NCI-H187 (cell line): ENCODE measurements at places on chromosomes 1 and 21.

DNA sequence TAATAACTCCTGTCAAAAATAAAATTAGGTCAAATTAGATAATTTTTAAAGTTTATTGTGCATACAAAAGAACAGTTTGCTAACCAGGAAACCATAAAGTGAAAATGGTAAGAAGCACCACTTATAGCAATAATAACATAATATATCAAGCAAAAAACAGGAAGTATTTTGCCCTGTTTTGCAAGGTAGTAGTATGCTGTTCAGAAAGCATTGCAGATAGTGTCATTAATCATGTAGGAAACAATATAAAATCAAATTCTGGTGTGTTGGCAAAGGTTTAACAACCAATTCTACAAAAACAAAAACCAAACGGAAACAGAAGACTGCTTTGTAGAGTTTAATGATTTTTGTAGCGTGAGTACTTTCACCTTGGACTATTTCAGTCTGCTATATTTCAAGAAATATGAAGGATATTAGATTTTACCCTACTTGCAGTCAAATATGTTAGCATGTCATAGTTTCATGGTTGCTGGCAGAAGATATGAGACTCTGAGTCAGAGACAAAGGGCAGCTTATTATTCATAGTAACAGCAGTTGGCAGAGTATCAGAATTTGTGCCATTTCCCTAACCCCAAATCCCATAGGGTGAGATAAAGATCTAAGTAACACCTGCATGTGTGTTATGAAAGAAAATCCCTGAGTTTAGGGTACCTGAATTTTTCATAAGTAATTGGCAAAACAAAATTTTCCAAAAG is 729.0 kb upstream of the BRINP3 start:
- no peak for DNase-seq

- no peak for DNase-seq
Measured at GRCh38 chr21:41749286-41749685, 17.6 kb downstream of the RIPK4 start.

- no peak for DNase-seq
Measured at GRCh38 chr1:22688466-22688865, 22.2 kb upstream of the EPHB2 start.

- DNase-seq: no peak
Measured at GRCh38 chr1:11772458-11772857, 10.5 kb downstream of the C1orf167 start.

- no peak for DNase-seq
Measured at GRCh38 chr1:202016811-202017748, 6.7 kb downstream of the ELF3 start.

GRCh38 chr1:210754878-210755665 is 378.9 kb downstream of the KCNH1 start:
- no peak for DNase-seq

- DNase-seq: no peak
Measured at GRCh38 chr1:32249831-32250525, 1.1 kb upstream of the LCK start.

GRCh38 chr1:66535061-66535460 is 1.1 kb downstream of the SGIP1 start:
- no peak for DNase-seq

- no peak for DNase-seq
Measured at GRCh38 chr1:117598489-117598888, 7.4 kb upstream of the TENT5C start.

- DNase-seq: no peak
Measured at GRCh38 chr1:210624722-210625121, 296.0 kb downstream of the HHAT start.

- no peak for DNase-seq
Measured at GRCh38 chr1:6803357-6803756, 18.1 kb downstream of the CAMTA1 start.

- no peak for DNase-seq
Measured at GRCh38 chr21:15039607-15040299, 25.0 kb downstream of the NRIP1 start.

DNA sequence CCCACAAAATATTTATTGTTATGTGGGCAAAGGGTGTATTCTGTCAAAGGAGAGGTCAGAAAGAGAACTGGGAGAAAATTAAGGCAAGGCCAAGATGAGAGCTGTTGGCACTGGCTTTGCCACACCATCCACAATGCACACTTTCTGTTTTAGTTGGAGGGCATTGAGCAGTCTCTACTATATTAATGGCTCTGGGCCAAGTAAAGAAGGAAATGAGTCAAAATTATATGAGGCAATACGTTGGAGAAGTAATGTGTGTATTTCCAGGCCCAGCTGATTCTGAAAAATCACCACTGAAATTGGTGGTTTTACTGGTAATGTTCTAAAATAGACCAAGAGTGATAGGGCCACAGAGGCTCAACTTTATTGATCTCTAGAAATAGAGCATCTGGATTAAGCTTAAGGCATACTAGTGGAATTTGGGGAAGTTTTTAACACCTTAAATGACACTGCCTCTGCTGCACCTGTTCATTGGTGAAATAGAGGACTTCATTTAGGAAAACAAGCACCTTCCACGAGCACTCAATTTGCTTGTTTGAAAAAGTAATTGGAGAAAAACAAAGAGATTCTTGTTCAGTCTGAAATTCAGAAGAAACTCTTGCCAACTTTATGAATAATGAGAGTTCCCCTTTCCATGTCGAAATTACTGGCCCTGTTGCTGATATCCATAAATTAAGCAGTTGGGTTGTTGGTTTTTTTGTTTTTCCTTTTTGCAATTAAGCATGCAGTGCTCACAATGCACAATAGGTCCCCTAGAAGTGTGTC is 424.9 kb downstream of the ADGRL2 start:
- no peak for DNase-seq

GRCh38 chr1:174965362-174966007 is 34.3 kb upstream of the CACYBP start:
- no peak for DNase-seq

GRCh38 chr21:40564318-40564717 is 282.6 kb downstream of the DSCAM start:
- no peak for DNase-seq

GRCh38 chr1:93963585-93963984 is 54.4 kb upstream of the GCLM start:
- no peak for DNase-seq

DNA sequence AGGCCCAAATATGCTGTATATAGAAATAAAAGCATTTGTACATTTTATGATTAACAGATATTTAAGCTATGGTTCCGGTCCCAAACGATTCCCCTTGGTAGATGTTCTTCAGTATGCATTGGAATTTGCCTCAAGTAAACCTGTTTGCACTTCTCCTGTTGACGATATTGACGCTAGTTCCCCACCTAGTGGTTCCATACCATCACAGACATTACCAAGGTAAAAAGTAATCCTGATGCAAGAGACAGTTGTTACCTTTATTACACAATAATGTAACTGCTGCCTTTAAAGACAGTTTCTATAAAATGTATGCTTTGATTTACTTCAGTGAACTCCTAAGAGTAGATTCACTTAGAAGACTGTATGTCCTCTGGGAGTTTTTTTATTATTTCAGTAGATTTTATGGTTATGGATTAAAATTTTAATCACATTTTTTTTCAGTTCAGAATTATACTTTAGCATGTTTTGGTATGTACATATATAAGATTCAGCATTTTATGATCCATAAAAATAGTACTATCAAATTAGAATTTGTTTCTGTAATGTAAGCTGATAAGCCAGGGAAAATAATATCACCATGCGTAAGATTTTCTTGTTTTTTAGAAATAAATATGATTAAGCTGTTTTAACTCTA is 96.5 kb downstream of the USP25 start:
- DNase-seq: no peak

DNA sequence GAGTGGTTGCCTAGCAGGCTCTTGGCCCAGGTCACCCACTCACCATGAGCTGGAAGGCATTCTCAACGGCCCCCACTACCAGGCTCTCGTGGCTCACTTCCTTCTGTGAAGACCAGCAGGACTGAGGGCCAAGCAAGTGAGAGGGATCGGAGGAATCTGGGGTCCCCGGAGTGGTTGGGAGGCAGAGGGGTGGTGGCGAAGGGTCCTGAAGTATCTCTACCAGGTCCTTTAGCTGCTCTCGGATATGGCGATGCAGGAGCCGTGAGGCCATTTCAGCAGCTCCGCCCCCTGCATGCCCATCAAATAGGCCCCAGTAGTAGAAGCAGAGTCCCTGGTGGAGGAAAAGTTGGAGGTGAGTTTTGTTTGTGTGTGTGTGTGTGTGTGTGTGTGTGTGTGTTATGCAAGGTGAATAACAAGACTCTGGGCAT is 2.4 kb downstream of the PPM1J start:
- DNase-seq: no peak

- DNase-seq: no peak
Measured at GRCh38 chr1:237910834-237911233, 20.1 kb upstream of the ZP4 start.

GRCh38 chr1:111735321-111735720 is 3.9 kb downstream of the INKA2 start:
- no peak for DNase-seq

DNA sequence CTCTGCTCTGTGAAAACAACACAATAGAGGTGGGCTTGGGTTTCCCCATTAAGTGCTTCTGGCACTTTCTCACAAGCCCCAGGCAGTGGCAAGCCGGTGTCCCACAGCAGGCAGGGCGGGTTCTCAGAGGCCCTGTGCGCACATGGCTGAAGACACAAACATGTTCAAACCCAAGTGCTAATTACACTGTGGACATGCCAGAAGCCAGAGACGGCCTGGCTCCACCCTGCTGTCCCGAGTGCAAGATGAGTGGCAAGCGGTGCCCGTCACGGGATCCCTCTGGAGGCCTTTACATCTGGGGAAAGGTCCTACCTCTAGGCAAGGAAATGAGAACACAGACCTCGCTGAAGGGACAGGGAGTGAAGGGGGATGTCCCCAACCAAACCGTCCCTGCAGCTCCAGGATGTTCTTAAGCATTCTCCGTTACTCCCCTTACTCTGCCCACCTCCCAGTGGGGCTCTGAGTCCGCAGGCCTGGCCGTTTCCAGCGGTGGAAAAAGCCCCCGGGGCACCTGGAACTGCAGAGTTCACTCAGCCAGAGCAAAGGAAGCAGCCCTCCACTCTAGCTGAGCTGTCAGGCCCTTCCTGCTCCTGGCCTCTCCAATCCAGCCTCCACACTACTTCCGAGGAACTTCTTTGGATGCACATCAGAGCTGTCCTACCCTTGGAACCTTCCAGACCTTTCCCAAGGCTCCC is 57.4 kb downstream of the SLC66A1 start:
- DNase-seq: no peak

GRCh38 chr1:219313961-219314360 is 140.3 kb downstream of the LYPLAL1 start:
- DNase-seq: no peak

DNA sequence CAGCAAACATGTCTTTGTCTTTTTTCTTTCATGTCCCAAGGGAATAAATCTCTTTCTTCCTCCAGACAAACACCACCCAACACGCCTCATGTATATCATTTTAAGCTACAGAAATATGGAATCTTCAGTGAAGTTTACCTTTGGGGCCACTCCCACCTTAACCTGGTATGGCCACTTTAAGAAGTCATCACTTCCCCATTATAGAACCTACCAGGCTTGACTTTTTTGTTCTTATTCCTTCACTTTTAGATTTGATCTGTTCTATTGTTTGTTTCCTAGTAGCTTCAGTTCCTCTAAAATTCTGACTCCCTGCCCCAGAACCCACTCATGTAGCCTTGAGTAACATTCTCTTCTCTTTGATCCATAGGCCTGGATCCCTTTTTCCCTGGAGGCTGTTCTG is 226.3 kb downstream of the HLX start:
- no peak for DNase-seq

DNA sequence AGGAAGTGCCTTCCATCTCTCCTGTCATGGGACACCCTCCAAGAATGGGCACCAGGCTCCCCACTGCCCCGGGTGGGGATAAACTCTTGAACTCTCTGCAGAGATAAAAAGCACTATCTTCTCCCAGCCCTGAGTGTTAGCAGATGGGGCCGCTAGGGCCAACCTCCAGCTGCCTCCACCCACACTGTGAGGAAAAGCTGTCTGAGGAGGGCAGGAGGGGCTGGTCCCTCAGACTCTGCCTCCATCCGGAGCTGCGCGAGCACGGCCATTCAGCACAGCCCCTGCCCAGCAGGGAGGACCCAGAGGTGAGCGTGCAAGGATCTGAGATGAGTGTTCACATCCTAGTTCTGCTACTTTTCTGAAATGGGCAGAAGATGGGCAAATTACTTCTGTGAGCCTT is 51.8 kb upstream of the TRABD2B start:
- DNase-seq: no peak

DNA sequence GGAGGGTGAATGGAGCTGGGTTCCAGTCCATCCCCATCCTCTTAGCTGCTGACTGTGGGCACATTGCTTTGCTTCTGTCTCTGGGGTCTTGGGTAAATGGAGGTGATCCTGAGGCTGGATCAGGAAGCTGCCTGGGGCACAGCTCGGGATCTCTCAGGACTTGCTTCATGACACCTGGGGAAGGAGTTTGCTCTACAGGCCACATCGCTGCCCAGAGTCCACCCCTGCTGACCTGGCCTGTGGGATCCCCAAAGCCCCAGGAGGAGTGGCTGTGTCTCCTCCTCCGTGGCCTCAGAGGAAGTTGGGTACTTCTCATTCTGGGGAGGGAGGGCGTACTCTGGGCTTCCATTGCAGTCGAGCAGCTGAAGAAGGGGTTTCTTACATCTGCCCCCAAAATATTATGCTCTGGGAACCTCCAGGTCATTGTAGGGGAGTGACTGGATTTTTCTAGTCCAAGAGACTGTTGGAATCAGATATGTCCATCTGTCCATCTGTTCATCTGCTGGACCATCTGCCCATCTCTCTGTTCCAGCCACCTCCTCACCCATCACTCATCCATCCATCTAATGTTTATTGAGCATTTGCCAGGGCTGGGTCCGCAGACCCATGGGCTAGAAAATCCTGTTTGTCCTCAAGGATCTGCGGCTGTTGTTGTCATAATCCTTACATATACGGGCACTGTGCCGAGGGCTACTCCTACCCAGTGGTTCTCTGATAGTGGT is 45.9 kb downstream of the ARHGEF10L start:
- DNase-seq: no peak

GRCh38 chr1:229870381-229870780 is 196.7 kb upstream of the GALNT2 start:
- no peak for DNase-seq

DNA sequence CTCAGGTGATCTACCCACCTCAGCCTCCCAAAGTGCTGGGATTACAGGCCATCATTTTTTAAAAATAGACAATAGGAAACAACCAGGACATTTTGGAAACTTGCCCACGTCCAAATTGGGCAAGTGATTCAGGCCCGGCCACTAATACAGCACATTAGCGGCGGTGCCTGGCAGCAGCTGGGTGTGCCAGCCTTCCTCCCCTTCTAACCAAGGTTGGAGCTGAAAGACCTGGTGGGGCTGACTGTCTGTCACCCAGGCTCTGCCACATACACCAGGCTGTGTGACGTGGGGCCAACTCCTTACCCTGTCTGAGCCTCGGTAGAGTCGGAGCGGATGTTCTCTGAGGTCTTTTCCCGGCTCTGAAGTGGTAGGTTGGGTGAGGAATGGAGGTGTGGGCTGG is 29.6 kb upstream of the TMEM51 start:
- no peak for DNase-seq

GRCh38 chr21:38471766-38472165 is 26.5 kb downstream of the ERG start:
- no peak for DNase-seq

GRCh38 chr1:221392453-221392852 is 349.4 kb downstream of the DUSP10 start:
- DNase-seq: no peak
